Stimulated activated CD8-positive, alpha-beta memory T cell treated with anti-CD3 and anti-CD28 coated beads, Interleukin-7, amount 100 ng/mL, for 4 hours (primary cell): ENCODE measurements at places on chromosomes 3 and 15.

- DNase-seq = peak; percentile 43
These were observed 36.1 kb upstream of the MYO5C start for GRCh38 chr15:52331490-52332240.

GRCh38 chr3:119973018-119973646 is 121.1 kb downstream of the GSK3B start:
- DNase-seq = no peak

DNA sequence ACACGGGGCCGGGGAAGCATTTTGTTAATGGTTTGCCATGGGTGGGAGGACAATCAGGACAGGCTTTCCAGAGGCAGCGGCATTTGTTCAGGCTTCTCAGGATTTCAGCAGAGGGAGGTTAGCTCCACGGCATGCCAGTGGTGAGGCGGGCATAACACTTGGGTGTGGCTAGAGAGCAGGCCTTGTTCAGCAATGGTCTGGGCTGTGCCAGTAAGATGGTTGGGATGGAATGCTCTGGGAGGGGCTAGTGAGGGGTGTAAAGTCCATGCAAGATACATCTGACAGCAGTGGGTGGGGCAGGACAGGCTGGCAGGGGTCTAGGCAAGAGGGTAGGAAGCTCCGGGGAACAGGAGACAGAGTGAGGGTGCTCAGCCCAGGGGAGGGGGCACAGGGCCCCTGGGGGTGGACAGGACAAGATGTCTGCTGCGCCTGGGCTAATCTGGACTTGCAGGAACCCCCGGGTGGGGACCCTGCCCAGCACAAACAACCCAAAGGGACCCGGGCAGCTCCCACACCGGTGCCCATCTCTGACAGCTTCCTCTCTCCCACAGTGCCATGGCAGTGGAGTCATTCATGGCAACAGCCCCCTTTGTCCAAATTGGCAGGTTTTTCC is 8.4 kb downstream of the TMEM43 start:
- no peak for DNase-seq

- no peak for DNase-seq
These were observed 670.8 kb upstream of the NR2F2 start for GRCh38 chr15:95659656-95660055.

- DNase-seq = no peak
These were observed 113.7 kb upstream of the GOLGA8J start for GRCh38 chr15:29968895-29969561.
